B cell (primary cell): ENCODE measurements at places on chromosomes 3 and 15. TPM values are rescaled to one million over a fixed set of nuclear protein-coding genes. Genes with fewer than 3 reads are reported as not detected.
A peak's percentile ranks its signal among the peaks of the same experiment; 100 is the strongest.

DNA sequence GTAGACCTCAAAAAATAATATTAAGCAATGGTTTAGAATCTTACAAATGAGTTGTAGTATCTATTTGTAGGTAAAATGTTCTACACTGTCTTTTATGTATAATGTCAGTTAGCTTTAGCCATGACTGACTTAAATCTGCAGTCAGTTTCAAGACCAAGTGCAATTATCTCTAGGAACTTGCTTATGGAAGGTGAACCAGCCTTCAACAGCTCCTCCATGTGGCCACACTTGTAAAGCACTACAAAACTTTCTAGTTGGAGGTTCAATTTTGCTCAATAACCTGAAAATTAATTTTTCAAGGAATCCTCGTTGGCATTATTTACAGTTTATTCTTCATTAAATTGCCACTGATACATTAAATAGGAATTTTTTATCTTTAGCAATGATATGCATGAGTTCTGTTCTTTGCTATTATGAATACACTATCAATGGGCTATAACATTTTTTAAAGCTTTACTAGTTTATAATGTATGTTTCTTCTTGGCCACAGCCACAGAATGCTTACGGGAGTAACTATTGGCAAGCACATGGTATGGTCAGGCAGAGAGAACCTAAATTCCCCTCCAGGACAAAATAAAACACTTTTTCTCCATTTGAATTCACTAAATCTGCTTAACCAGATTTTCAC lies 315.3 kb upstream of the UBE2E2 start:
- no peak overlapping the region for H3K4me3 ChIP-seq
- no peaks in the 10 kb centered on the region for H3K27me3 ChIP-seq
- H3K27ac ChIP-seq, result no peak overlapping the region

GRCh38 chr3:30084316-30084715 lies 522.1 kb upstream of the TGFBR2 start:
- no peak overlapping the region for H3K4me3 ChIP-seq
- no peak for DNase-seq
- no peaks in the 10 kb centered on the region for H3K4me1 ChIP-seq
- H3K27me3 ChIP-seq, result no peaks in the 10 kb centered on the region
- no peaks in the 10 kb centered on the region for H3K36me3 ChIP-seq

GRCh38 chr3:135237371-135238143 lies 442.5 kb downstream of the EPHB1 start:
- H3K27me3 ChIP-seq, result no peaks in the 10 kb centered on the region
- no peak overlapping the region for H3K27ac ChIP-seq
- no peak overlapping the region for H3K4me3 ChIP-seq
- H3K4me1 ChIP-seq, result no peaks in the 10 kb centered on the region
- DNase-seq, result no peak

- H3K4me3 ChIP-seq, result peak within 1 kb of the TSS; percentile 77
- no peaks in the 10 kb centered on the region for H3K36me3 ChIP-seq
- H3K4me1 ChIP-seq, result peaks cover 10% of the 10 kb centered on the region
- peaks cover 21% of the 10 kb centered on the region for H3K27me3 ChIP-seq
- peak within 1 kb of the TSS; percentile 68 for H3K27ac ChIP-seq
- peak; percentile 75 for DNase-seq
These were observed at the start of gene THRB for GRCh38 chr3:24494618-24495325. Gene THRB, minus strand, starts transcription at chr3:24494850.

- DNase-seq, result no peak
- no peaks in the 10 kb centered on the region for H3K36me3 ChIP-seq
- no peaks in the 10 kb centered on the region for H3K27me3 ChIP-seq
- H3K27ac ChIP-seq, result no peak overlapping the region
These were observed 440.1 kb downstream of the GABRG3 start for GRCh38 chr15:27410996-27411605.

DNA sequence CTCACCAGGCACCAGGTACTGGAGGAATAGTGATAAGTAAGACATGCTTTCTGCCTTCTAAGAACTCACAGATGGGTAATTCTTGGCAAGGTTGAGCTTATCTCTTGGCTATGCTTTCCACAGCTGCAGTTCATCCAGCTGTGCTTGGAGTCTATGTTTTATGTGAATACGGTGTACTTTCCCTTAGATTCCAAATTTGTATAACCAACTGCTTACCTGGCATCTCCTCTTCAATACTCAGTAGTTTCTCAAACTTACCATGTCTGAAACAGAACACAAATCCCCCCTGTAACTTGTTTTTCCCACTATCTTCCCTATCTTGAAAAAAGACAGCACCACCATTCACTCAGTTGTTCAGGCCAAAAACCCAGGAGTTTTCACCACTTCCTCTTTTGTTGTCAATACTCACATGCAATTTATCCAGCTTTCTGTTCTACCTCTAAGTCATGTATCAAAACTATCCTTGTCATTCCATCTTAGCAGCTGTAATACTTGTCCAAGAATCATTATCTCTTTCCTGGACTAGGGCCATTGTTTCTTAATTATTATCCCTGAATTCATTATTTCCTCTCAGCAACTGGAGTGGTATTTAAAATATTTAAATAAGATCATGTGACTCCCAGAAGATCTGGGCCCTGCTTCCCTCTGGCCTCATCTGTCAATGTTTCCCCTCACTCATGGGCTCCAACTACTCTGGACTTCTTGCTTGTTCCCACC lies 32.6 kb downstream of the COL6A5 start:
- H3K4me1 ChIP-seq, result no peaks in the 10 kb centered on the region
- no peaks in the 10 kb centered on the region for H3K36me3 ChIP-seq
- H3K4me3 ChIP-seq, result no peak overlapping the region
- H3K27me3 ChIP-seq, result no peaks in the 10 kb centered on the region
- DNase-seq, result no peak

- no peaks in the 10 kb centered on the region for H3K36me3 ChIP-seq
- H3K27me3 ChIP-seq, result no peaks in the 10 kb centered on the region
- H3K4me3 ChIP-seq, result peak overlapping the region; percentile 84
- peak overlapping the region; percentile 89 for H3K27ac ChIP-seq
These were observed 642 bp downstream of the COX5A start for GRCh38 chr15:74937272-74937589.

GRCh38 chr3:31688984-31689383 lies 156.3 kb downstream of the STT3B start:
- H3K27me3 ChIP-seq, result no peaks in the 10 kb centered on the region
- H3K4me3 ChIP-seq, result no peak overlapping the region
- H3K4me1 ChIP-seq, result no peaks in the 10 kb centered on the region
- H3K36me3 ChIP-seq, result peaks cover 59% of the 10 kb centered on the region
- DNase-seq, result no peak

DNA sequence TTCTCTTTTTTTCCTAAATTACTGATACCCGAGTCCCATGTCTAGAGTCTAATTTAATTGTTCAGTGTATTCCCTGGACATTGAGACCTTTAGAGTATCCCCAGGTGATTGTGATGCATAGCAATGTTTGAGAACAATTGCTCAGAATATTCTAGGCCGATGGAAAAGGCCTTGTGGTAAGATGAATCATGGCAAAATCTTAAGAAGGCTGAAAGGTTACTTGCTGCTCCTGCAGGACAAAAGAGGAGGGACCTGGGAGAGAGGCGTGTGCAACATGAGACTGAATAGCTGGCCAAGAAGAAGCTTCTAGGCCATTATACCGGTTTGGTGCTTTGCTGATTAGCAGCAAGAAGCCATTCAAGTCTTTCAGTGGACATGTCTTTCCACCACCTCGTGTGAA lies 256.6 kb downstream of the ROBO2 start:
- H3K27me3 ChIP-seq, result no peaks in the 10 kb centered on the region
- no peak overlapping the region for H3K4me3 ChIP-seq
- H3K4me1 ChIP-seq, result no peaks in the 10 kb centered on the region
- no peak overlapping the region for H3K27ac ChIP-seq
- DNase-seq, result no peak
- H3K36me3 ChIP-seq, result no peaks in the 10 kb centered on the region

- no peaks in the 10 kb centered on the region for H3K27me3 ChIP-seq
- H3K4me3 ChIP-seq, result no peak overlapping the region
- H3K27ac ChIP-seq, result no peak overlapping the region
- no peaks in the 10 kb centered on the region for H3K36me3 ChIP-seq
- no peak for DNase-seq
These were observed 55.1 kb upstream of the NSMCE3 start for GRCh38 chr15:29324746-29325145.

- H3K4me3 ChIP-seq, result no peak overlapping the region
- H3K36me3 ChIP-seq, result no peaks in the 10 kb centered on the region
- no peaks in the 10 kb centered on the region for H3K4me1 ChIP-seq
- no peak overlapping the region for H3K27ac ChIP-seq
- no peak for DNase-seq
- no peaks in the 10 kb centered on the region for H3K27me3 ChIP-seq
These were observed 241.8 kb upstream of the LRTM1 start for GRCh38 chr3:55169608-55170072.

DNA sequence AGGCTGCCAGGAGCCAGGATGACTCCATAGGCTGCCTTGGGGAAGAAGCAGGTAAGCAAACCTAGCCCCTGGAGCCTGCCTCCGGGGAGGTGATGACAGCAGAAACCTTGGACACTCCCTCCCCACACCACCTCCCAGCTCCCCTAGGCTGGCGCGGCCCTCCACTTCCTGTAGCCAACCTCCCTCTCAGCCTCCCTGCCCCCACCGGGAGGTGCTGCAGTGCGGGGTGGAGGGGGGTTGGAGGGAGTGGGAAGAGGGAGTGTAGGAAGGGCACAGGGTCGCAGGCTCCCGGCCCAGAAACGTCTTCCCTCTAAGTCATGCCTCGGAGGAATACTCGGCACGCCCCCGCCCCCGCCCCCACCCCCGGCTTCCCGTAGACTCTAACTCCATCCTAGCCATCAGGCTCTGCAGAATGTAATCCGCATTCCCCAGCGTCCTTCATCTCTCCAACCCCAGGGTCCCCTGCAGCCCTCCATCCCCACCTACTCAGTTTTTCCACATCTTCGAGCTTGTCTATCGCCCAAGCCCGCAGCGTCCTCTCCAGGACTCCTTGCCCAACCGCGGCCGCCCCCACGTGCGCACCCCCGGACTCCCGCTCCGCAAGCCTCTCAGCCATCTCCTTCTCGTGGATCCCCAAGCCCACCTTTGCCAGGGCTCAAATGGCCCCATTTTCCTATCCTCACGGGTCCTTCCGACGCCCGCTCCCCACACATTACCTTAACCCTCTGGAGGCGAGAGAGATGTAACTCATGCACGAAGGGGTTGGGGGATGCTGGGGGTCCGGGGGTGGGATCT lies 528 bp downstream of the LPCAT4 start:
- no peaks in the 10 kb centered on the region for H3K36me3 ChIP-seq
- DNase-seq, result peak; percentile 47
- no peak overlapping the region for H3K27ac ChIP-seq
- peak overlapping the region; percentile 65 for H3K4me3 ChIP-seq

- no peak overlapping the region for H3K4me3 ChIP-seq
- peaks cover 3% of the 10 kb centered on the region for H3K36me3 ChIP-seq
- no peak overlapping the region for H3K27ac ChIP-seq
- H3K4me1 ChIP-seq, result no peaks in the 10 kb centered on the region
These were observed 35.1 kb upstream of the EIF3J start for GRCh38 chr15:44501768-44502366.

DNA sequence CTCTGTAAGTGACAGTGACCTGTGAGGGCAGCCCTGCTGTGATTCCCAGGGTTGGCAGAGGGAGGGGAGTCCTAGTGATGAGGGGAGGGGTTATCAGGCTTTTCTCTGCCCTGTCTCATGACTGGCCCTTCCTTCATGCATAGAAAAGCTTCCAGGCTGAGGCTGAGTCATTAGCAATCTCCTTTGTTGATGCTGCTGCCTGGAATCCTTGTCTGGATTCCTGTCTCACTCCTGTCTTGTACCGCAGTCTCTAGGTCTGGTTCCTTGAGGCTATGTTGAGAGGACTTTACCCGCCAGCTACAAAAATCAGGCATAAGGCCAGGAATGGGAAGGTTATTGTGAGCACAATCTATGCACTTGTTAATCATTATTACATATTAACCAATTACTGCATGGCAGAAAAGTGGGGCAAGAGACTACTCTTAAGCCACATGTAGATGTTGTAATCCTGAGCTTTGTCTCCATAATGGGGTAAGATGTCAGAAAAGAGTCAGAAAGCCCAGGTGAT lies 7.2 kb downstream of the KLHL6 start:
- H3K36me3 ChIP-seq, result peaks cover 19% of the 10 kb centered on the region
- no peak for DNase-seq

- no peak overlapping the region for H3K4me3 ChIP-seq
- peaks cover 23% of the 10 kb centered on the region for H3K4me1 ChIP-seq
- peak overlapping the region; percentile 40 for H3K27ac ChIP-seq
- H3K36me3 ChIP-seq, result peaks cover 63% of the 10 kb centered on the region
- H3K27me3 ChIP-seq, result no peaks in the 10 kb centered on the region
These were observed 6.9 kb downstream of the TFRC start for GRCh38 chr3:196075013-196075412.

- H3K27me3 ChIP-seq, result no peaks in the 10 kb centered on the region
- no peaks in the 10 kb centered on the region for H3K4me1 ChIP-seq
- no peak overlapping the region for H3K4me3 ChIP-seq
- DNase-seq, result no peak
These were observed 94.3 kb downstream of the RAD18 start for GRCh38 chr3:8868996-8869395.

- peaks cover 28% of the 10 kb centered on the region for H3K4me1 ChIP-seq
- H3K27me3 ChIP-seq, result no peaks in the 10 kb centered on the region
- no peak overlapping the region for H3K27ac ChIP-seq
- DNase-seq, result no peak
- no peaks in the 10 kb centered on the region for H3K36me3 ChIP-seq
- H3K4me3 ChIP-seq, result no peak overlapping the region
These were observed 7.9 kb upstream of the FURIN start for GRCh38 chr15:90860450-90860849.

DNA sequence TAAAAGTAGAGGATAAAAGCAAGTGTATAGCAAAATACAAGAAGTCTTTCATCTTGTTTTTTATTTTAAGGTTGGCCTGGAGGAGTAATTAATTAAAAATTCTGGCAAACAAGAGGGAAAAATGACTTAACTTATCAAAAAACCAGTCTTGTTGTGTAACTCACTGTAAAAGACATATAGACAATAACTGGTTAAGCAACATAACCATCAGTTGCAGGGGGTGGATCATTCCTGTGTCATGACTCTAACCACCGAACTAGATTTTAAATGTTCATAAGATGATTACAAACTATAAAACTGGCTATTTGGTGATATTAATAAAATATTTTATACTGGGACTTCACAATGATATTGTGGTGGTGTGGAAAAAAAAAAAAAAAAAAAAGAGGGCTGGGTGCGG lies 130.6 kb downstream of the STAG1 start:
- H3K36me3 ChIP-seq, result peaks cover 2% of the 10 kb centered on the region
- H3K27me3 ChIP-seq, result no peaks in the 10 kb centered on the region
- DNase-seq, result no peak
- H3K27ac ChIP-seq, result no peak overlapping the region
- no peak overlapping the region for H3K4me3 ChIP-seq

CEP19 gene
- 4.6 and 5.0 TPM in 2 replicates for total RNA-seq

RETNLB gene
- not detected in 2 replicates for total RNA-seq

RPL15 gene
- 2,162 and 2,177 TPM in 2 replicates for total RNA-seq

LRRC31 gene
- total RNA-seq, result not detected in 2 replicates

C3orf22 gene
- not detected in 2 replicates for total RNA-seq

CDCP1 gene
- not detected in 2 replicates for total RNA-seq

CD47 gene
- total RNA-seq, result 259 and 260 TPM in 2 replicates

KNG1 gene
- total RNA-seq, result not detected in 2 replicates
